ENCODE measurements at places on chromosomes 1 and 21.

GRCh38 chr1:114282751-114283403 lies 129.2 kb upstream of the SYT6 start:
- peak; percentile 70 for DNase-seq

DNA sequence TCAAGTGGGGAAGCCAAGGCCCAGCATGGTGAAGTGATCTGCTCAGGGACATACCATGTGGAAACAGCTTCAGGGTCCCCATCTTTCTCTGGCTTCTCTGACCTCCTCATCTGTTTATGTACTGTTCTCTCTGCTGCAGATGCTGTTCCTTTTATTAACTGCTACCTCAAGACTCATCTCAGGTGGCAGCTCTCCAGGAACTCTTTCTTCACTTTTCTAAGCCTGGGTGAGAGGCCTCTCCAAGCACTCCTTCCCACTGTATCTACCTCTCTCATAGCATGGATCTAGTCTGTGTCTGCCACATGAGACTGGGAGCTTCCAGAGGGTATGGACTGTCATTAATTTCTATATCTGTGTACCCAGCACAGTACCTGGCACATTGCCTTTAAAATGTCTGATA lies 73.4 kb upstream of the PPM1J start:
- no peak for DNase-seq

GRCh38 chr1:206770531-206771337 lies at the start of gene IL19:
Gene IL19, plus strand, starts transcription at chr1:206770773. Its CDS starts 65,890 bp downstream, at chr1:206836663.
- no peak for DNase-seq

GRCh38 chr1:223319905-223320580 lies 43.9 kb downstream of the SUSD4 start:
- no peak for DNase-seq

GRCh38 chr1:48761411-48761810 lies 15.3 kb downstream of the BEND5 start:
- no peak for DNase-seq

- no peak for DNase-seq
Measured at GRCh38 chr1:116754198-116754977, at the start of gene CD2. Gene CD2, plus strand, starts transcription at chr1:116754430. Its CDS starts 63 bp downstream, at chr1:116754493.

- DNase-seq, result no peak
Measured at GRCh38 chr1:173328961-173329360, 121.8 kb upstream of the TNFSF4 start.

DNA sequence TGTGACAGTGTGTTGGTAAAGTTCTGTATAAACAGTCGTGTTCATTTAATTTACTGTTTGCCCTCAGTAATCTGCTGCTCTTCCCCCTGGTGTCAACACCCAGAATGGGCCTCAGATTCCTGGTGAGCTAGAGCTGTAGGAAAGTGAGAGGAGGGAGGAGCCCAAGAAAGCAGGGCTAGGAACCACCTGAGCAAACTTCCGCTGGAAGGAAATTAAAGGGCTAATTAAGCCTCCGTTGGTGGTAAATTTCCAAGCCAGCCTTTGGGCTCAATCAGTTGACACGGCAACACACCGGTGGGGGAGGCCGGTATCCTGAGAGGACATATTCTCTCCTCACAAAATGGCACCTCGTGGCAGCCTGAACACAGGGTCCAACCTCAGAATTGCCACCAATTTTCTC lies 32.9 kb downstream of the RAB3B start:
- DNase-seq, result no peak

DNA sequence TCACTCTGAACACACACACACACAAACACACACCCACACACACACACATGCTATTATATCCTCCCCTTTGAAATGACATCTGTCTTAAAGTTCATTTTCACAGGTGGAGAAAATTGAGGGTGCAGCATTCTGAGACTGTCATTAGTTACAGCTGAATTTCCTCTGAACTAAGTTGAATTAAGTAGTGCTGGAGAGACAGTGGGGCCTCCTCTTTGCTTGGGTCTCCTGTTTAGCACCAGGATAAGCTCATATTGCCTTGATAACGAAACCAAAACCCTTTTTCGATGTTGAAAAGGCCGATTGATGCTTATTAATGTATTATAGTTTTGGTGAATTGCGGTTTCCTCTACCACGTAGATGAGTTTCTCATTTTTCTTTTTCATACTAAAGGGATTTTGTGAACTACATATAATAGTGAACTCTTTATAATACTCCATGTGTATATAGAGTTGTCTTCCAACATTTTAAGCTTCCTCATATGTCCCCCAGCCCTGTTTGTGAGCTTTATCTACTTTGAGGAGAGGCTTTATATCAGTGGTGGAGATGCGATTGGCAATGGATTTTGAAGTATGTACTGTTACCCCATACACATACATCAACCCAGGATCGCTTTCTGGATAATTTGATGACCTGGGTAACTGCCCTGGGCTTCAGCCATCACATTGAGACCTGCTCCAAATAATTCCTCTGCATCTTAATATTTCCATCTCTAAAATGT lies 17.4 kb downstream of the DYNLT5 start:
- no peak for DNase-seq

GRCh38 chr1:53346814-53347176 lies 18.9 kb upstream of the LRP8 start:
- DNase-seq, result no peak

DNA sequence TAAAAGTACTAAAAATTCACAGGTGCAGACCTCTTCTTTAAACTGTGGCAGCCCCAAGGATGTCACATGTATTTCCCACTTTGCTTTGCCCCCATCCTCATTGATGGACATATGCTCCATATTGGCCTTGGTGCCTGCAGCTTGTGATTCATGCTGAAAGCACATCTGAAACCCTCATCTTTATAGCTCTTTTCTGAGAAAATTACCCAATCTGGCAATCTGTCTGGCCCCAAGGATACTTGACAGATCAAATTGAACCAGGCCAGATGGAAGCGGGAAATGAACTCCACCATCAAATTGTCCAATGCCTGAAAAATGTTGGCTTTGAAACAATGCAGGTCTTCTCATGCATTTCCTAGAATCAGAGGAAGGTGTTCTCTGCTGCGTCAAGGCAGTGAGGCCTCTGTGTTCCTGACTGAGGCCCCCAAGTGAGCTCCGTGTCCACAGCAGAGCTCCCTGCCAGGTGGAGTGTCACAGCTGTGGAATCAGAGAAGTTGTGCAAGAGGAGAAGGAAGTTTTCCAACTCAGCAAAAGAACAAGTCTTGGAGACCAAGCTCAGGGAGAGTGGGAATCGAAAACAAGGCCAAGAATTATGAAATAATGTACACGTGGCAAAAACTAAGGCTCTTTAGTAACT lies 323.7 kb downstream of the PLPP3 start:
- no peak for DNase-seq

DNA sequence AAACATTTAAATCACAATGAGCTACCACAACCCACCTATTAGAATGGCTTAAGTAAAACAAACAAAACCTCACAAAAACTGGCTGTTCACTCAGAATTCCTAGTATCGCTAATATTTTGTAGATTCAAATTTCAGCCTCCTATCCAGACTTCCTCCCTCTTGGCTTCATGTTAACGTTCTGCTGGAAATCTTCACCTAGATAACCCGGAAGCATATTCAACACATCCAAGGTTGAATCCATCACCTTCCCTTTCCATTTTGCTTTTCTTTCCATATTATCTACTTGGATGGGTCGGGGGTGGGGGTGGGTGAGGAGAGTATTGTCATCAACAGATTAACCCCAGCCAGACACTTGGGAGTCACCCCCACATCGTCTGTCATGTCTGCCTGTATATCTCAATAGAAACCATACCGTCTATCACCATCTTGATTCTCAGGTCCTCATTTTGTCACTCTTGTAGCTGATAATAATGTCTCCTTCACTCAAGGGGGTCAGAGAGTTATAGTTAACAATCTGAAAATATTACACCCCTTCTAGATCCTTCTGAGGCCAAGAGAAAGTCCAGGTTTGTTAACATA lies 1.7 kb upstream of the DPH5 start:
- DNase-seq, result no peak

DNA sequence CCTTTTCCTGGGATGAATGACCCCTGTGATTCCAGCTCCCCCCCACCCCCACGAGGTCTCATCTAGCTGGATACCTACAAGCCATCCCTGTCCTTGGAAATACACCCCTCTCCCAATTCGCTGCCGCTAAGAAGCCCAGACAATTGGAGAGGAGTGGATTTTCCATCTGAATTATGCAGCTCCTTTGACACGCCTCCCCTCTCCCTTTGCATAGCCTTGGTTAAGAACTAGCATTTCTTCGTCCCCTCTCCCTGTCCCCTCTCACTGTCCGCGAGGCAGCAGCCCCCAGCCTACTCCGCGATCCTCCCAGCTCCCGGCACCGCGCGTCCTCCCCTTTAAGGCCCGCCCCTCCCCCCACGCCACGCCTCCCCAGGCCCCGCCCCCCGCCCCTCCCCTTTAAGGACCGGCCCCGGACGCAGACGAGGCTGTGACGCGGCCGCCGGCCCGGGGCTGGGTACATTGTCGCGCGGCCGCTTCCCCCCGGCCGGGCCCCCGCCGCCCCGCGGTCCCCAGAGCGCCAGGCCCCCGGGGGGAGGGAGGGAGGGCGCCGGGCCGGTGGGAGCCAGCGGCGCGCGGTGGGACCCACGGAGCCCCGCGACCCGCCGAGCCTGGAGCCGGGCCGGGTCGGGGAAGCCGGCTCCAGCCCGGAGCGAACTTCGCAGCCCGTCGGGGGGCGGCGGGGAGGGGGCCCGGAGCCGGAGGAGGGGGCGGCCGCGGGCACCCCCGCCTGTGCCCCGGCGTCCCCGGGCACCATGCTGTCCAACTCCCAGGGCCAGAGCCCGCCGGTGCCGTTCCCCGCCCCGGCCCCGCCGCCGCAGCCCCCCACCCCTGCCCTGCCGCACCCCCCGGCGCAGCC lies at the start of gene MAPKAPK2:
MAPKAPK2 (plus strand) TSS at position 428 of the 856 bp plus-strand sequence; CDS start at position 753, 325 bp downstream.
- DNase-seq, result peak; percentile 54

DNA sequence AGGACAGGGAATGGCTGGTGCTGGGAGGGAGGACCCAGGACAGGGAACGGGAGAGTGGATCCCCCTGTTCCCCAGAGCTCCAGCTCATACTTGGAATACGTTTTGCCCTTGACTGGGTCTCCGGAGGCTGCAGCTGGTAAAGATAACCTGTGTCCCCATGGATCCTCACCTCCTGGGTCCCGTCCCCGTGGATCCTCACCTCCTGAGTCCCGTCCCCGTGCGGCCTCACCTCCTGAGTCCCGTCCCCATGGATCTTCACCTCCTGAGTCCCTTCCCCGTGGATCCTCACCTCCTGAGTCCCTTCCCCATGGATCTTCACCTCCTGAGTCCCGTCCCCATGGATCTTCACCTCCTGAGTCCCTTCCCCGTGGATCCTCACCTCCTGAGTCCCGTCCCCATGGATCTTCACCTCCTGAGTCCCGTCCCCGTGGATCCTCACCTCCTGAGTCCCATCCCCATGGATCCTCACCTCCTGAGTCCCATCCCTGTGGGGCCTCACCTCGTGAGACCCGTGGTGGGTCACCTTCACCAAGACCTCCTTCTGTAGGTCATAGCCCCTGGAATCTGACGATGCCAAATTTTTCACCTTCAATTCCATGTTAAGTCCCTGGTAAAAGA lies 61.4 kb downstream of the SCCPDH start:
- no peak for DNase-seq
